ENCODE measurements at places on chromosomes 7 and 10.

- no peak for DNase-seq
Observed at GRCh38 chr10:29840516-29841276, 205.9 kb upstream of the SVIL start.

DNA sequence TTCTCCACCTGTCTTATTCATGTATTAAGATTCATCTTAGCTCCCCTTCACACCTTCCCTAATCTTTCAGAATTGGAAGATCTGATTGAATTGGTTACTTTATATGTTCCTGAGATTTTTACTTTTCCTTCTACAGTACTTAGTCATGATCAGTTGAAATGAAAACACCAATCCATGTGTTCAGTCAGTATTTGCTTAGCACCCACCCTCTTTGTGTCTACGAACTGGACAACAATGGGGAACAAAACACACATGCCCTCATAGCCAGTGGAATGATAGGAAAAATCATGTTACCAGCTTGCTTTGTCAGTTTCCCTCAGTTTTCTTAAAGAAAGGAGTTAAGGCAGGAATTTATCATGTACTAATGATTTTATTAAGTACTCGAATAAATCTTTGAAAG is 2.0 kb downstream of the MASTL start:
- no peak for DNase-seq

DNA sequence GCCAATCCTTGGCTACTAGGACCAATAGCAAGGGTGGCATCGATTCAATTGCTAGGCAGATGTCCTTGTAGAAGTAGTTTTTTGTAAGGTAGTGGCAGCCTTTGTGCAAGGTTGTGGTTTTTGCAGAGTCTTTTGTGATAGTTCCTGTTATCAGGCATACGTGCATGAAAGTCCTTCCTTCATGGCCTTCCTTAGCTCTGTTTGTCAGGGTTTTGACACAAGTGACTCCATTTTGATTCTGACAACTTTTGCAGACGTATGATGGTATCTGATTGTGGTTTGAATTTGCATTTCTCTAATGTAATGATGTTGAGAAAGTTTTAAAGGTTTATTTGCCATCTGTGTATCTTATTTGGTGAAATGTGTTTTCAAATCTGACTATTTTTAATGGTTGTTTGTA is 71.8 kb upstream of the SYPL1 start:
- DNase-seq: no peak

DNA sequence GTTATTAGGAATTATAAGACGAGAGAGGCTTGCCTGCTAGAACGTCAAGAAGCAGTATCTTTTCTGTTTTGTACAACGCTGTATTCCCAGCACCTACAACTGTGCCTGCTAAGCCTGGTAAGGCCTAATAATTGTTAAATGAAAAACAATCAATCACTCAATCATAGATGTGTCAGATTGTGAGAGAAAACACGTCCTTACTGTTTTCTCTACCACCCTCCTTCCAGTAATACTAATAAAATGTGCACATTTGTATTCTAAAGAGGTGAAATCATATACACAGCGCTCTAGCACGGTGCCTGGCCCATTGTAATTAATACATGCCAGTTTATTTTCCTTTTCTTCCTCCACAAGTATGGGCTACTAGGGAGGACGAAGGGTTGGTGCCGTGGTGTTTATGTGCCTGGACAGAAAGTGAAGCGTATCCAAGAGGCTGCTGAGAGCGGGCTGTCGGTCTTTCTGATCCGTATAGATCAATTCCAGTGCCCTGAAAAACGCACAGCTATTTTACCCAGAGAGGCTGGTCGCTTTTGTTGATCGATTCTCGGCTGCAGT is 1.5 kb upstream of the AUTS2 start:
- peak; percentile 31 for DNase-seq

- DNase-seq: peak; percentile 52
Observed at GRCh38 chr10:111128331-111129180, 51.7 kb downstream of the ADRA2A start.

GRCh38 chr10:76523791-76524351 is 1092.4 kb downstream of the LRMDA start:
- DNase-seq: no peak

Data from H9 (cell line).